Naive thymus-derived CD4-positive, alpha-beta T cell (primary cell): ENCODE measurements at places on chromosomes 2 and 18. TPM values are rescaled to one million over a fixed set of nuclear protein-coding genes. Genes with fewer than 3 reads are reported as not detected.
A peak's percentile ranks its signal among the peaks of the same experiment; 100 is the strongest.

ERFE gene
- total RNA-seq: not detected

- no peaks in the 10 kb centered on the region for H3K4me1 ChIP-seq
- no peak overlapping the region for H3K27ac ChIP-seq
- H3K36me3 ChIP-seq: no peaks in the 10 kb centered on the region
- no peak overlapping the region for H3K4me3 ChIP-seq
Observed at GRCh38 chr2:149612122-149612521, 24.5 kb upstream of the MMADHC start.

IL1R2 gene
- not detected for total RNA-seq

GRCh38 chr18:43442571-43442970, 165.3 kb upstream of the SYT4 start:
- no peak for DNase-seq
- no peak overlapping the region for H3K27ac ChIP-seq
- H3K4me3 ChIP-seq: no peak overlapping the region
- H3K36me3 ChIP-seq: no peaks in the 10 kb centered on the region

DNA sequence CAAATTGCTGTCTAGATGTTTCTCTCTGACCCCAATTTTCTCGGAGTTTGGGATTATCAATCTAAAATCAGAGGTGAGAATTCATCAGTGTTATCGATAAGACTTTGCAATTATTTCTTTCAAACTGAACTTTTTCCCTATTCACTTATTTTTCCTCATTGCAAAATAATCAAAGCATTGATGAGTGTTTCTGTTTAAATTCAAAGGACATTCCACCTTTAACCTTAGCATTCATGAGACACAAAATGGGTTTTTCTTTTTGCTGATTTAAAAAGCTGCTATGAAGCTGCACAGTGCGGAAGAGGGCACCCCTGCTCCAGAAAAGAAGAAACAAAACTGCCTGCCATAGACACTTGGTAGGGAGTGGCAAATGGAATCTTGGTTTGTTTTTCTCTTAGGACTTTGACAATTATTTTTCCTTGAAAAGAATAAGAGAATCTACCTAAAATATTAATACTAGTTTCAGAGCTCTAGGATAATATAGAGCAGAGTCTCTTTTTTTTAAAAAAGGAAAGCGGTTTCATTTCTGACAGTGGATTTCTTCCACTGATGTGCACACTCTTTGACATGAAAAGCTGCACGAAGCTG, 203.4 kb downstream of the TGIF1 start:
- DNase-seq: no peak
- no peaks in the 10 kb centered on the region for H3K4me1 ChIP-seq
- H3K36me3 ChIP-seq: no peaks in the 10 kb centered on the region
- no peak overlapping the region for H3K4me3 ChIP-seq
- peak overlapping the region; percentile 12 for H3K27ac ChIP-seq
- H3K27me3 ChIP-seq: no peaks in the 10 kb centered on the region

DNA sequence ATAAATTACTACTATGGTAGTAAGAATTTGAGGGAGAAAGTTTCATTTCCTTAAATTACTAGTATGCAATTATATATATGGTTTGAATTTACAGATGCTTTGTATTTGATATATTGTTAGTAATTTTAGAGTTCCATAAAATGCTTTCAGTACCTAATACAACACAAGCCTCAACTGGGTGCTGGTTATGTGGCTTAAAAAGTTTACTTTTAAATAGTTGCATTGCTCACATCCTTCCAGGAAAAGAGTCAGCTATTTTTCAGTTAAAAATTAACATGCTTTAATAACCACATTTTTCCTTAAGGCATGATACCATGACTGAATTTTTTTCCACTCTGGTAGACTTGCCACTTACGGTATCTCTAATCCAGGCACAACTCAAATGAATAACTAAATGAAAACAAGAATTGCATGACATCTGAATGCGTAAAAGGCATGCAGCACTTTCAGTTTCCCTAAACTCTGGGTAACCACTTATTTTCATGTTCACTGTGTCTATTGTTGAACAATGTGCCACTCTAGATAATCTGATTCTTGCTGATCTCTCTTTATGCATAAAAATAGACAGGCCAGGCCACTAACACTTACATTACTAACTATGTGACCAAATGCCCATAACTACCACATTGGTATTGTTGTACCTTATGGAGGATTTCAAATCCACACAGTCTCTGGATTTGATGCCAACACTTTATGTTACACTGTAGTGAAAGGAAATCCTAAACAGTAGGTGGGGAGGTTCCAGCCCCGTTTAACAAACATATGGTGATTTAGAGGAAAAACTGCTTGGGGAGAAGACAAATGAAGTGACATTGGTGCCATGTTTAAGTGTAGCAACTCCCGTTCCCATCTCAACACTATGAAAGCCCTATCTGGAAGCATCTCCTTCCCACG, 35.5 kb upstream of the SLC35F5 start:
- no peak overlapping the region for H3K27ac ChIP-seq
- H3K4me3 ChIP-seq: no peak overlapping the region
- no peaks in the 10 kb centered on the region for H3K4me1 ChIP-seq
- no peaks in the 10 kb centered on the region for H3K36me3 ChIP-seq

XDH gene
- not detected for total RNA-seq

DNA sequence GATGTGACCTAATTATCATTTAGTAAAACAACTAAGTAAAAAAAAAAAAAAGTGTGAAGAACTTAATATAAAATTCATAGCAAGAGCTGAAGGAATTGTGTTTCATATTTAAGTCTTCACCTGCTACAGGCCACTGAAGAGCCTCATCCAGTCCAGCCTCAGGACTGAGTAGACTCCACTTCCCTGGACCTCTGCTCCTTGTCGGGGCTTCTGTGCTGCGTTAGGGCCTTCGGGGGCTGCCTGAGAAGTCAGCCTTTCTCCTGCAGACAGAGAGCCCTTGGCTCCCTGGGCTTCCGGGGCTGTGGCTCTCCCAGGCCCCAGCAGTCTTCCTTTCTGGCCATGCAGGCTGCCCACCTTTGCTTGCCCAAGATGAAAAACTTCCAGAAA, 95.5 kb downstream of the MTCL1 start:
- no peaks in the 10 kb centered on the region for H3K4me1 ChIP-seq
- H3K36me3 ChIP-seq: no peaks in the 10 kb centered on the region
- no peak overlapping the region for H3K4me3 ChIP-seq
- no peaks in the 10 kb centered on the region for H3K27me3 ChIP-seq

- H3K36me3 ChIP-seq: no peaks in the 10 kb centered on the region
- no peak overlapping the region for H3K27ac ChIP-seq
- no peak for DNase-seq
Observed at GRCh38 chr2:180646756-180647155, 333.6 kb upstream of the UBE2E3 start.

MARCO gene
- not detected for total RNA-seq

CELF4 gene
- total RNA-seq: not detected

- H3K36me3 ChIP-seq: no peaks in the 10 kb centered on the region
- peaks cover 22% of the 10 kb centered on the region for H3K27me3 ChIP-seq
- DNase-seq: peak; percentile 59
- peaks cover 11% of the 10 kb centered on the region for H3K4me1 ChIP-seq
- H3K27ac ChIP-seq: peak overlapping the region; percentile 44
- H3K4me3 ChIP-seq: peak overlapping the region; percentile 91
Observed at GRCh38 chr2:202032846-202033316, 774 bp upstream of the FZD7 start.

DNA sequence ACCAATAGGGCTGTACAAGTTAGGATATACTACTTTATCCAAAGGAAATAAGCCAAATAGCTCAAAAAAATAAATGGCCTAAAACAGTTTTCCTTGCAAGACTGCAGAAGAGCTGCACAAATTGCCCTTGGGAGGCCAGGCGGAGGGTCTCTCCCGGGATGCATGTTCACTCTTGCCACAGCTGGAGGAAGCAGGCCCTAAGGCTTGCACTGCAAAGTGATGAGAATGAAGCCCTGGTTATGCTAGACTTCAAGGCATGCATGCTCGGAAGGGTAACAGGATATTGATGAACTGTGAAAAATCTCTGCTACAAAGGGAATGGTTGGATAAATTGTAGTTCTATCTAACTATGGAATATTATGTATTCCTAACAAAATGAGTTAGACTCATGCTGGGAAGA, 27.5 kb upstream of the LDLRAD4 start:
- no peak for DNase-seq
- no peak overlapping the region for H3K4me3 ChIP-seq
- H3K4me1 ChIP-seq: no peaks in the 10 kb centered on the region
- H3K27me3 ChIP-seq: no peaks in the 10 kb centered on the region
- no peaks in the 10 kb centered on the region for H3K36me3 ChIP-seq
- no peak overlapping the region for H3K27ac ChIP-seq

DNA sequence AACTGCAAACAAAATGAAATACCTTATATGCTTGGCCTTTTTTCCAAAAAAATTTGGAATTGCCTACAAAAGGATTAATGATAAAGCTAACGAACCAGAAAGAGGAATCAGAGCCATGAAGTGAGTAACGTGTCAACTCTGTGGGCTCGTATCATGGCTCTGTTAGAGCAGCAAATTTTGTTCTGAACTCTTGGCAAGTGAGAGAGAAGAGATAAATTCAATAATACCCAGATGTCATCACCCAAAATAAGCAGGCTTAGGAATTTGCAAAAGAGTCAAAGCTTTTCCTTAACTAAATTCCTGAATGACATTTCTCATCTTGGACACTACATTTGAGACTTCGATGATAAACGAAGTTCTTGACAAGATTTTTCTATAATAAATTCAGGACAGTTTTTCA, 4.4 kb downstream of the TXNDC2 start:
- H3K4me1 ChIP-seq: no peaks in the 10 kb centered on the region
- H3K27me3 ChIP-seq: no peaks in the 10 kb centered on the region
- H3K36me3 ChIP-seq: no peaks in the 10 kb centered on the region
- no peak for DNase-seq
- no peak overlapping the region for H3K27ac ChIP-seq
- H3K4me3 ChIP-seq: no peak overlapping the region

DNA sequence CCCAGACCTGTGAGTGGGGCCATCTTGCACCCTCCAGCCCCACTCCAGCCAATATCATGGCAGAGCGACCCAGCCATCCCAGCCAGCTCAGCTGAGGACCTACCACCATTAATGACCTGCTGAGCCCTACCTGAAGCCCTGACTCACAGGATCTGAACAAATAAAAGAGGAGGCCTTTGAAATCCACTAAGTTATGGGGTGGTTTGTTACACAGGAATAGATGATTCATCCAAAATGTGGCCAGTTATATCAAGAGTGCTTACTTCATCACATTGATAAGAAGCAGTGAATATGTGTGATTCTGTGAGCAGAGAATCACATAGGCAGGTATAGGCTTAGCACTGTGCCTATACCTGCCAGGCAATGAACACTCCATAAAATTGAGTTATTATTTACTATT, 34.7 kb upstream of the FAM124B start:
- DNase-seq: no peak
- H3K36me3 ChIP-seq: no peaks in the 10 kb centered on the region
- H3K27ac ChIP-seq: no peak overlapping the region
- no peaks in the 10 kb centered on the region for H3K4me1 ChIP-seq
- no peak overlapping the region for H3K4me3 ChIP-seq

MAP4K4 gene
- total RNA-seq: 128 TPM

GRCh38 chr2:233418761-233419546, 64.7 kb downstream of the DGKD start:
- peak overlapping the region; percentile 70 for H3K4me3 ChIP-seq
- H3K36me3 ChIP-seq: no peaks in the 10 kb centered on the region
- peak overlapping the region; percentile 80 for H3K27ac ChIP-seq
- peak; percentile 43 for DNase-seq

DNA sequence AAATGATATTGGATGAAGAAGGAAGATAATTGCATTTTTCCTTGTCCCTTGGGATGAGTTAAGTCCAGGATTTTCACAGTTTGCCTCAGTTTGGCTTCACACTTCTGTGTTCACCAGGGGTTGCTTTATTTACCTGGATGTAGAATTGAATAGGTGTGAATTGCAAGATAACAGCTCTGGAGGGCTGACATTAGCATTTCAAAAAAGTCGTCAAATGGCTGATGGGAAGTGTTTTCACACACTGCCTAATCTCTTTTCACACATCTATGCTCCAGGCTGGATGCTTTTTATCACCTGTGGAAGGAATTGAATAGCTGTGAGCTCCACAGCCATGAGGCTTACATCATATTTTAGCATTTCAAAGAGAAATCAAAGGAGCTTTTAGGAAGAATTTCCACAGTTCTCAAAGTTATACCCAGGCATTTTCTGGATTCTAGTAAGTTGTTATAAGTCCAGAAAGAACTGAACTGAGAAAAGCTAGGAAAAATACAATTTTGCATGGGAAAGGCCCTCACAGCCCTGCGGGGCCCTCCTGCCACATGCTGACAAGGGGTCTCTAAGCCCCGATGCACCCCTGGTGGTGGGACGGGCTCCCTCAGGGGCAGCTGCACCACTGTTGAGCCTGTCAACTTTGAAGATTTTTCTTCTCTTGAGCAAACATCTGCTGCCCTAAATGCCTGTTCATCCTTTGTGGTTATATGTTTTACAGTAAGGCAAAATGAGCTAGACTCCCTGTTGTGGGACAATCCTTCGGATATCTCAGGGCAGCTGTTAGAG, 43.9 kb downstream of the TEX51 start:
- H3K36me3 ChIP-seq: no peaks in the 10 kb centered on the region
- H3K4me3 ChIP-seq: no peak overlapping the region
- H3K27me3 ChIP-seq: peaks cover 3% of the 10 kb centered on the region
- no peak overlapping the region for H3K27ac ChIP-seq

- H3K27me3 ChIP-seq: no peaks in the 10 kb centered on the region
- H3K4me1 ChIP-seq: no peaks in the 10 kb centered on the region
- DNase-seq: no peak
- H3K36me3 ChIP-seq: peaks cover 17% of the 10 kb centered on the region
Observed at GRCh38 chr2:143623231-143623908, 494.2 kb downstream of the ARHGAP15 start.

- no peak for DNase-seq
- no peak overlapping the region for H3K27ac ChIP-seq
- no peaks in the 10 kb centered on the region for H3K36me3 ChIP-seq
- no peaks in the 10 kb centered on the region for H3K4me1 ChIP-seq
- no peak overlapping the region for H3K4me3 ChIP-seq
Observed at GRCh38 chr18:50104421-50104820, 90.5 kb downstream of the MYO5B start.

TMEM247 gene
- not detected in 2 replicates for total RNA-seq

GRCh38 chr2:45131587-45131986, 122.3 kb upstream of the SIX2 start:
- no peaks in the 10 kb centered on the region for H3K36me3 ChIP-seq
- no peaks in the 10 kb centered on the region for H3K4me1 ChIP-seq
- DNase-seq: no peak
- no peak overlapping the region for H3K27ac ChIP-seq
- H3K4me3 ChIP-seq: no peak overlapping the region
- no peaks in the 10 kb centered on the region for H3K27me3 ChIP-seq

VPS4B gene
- total RNA-seq: 77.8 and 81.5 TPM in 2 replicates

EIF2B4 gene
- 39.0 TPM for total RNA-seq

NOL4 gene
- total RNA-seq: not detected

ALK gene
- not detected in 2 replicates for total RNA-seq

GRCh38 chr2:157895531-157895930, 19.4 kb upstream of the ACVR1 start:
- no peaks in the 10 kb centered on the region for H3K27me3 ChIP-seq
- no peak overlapping the region for H3K27ac ChIP-seq
- no peak overlapping the region for H3K4me3 ChIP-seq
- no peaks in the 10 kb centered on the region for H3K36me3 ChIP-seq
- H3K4me1 ChIP-seq: peaks cover 69% of the 10 kb centered on the region
